Stimulated activated CD8-positive, alpha-beta memory T cell treated with anti-CD3 and anti-CD28 coated beads, Interleukin-2, amount 100 ng/mL, for 1 hour (primary cell): ENCODE measurements at places on chromosomes 16 and 17.
A peak's percentile ranks its signal among the peaks of the same experiment; 100 is the strongest.

DNA sequence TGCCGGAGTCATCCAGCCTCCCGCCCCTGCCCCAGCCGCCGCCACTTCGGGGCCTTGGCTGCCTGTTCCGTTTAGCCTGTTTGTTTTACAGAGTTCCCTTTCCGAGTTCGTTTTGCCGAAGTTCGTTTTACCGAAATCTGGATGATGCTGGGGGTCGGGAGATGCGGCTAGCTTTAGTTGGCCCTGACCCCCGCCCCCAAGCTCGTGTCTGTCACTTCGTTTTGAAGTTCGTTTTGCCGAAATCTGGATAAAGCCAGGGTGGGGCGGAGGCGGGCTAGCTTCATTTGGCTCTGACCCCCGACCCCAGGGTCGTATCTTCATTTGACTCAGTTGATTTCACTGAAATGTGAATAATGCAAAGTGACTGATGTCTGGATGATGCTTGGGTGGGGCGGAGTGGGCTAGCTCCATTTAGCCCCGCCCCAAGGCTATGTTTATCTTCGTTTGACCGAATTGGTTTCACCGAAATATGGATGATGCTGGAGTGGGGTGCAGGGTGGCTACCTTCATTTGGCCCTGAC is 591 bp downstream of the PSMD7 start:
- no peak for DNase-seq

- DNase-seq: no peak
These were observed 163.7 kb downstream of the MSI2 start for GRCh38 chr17:57419940-57420550.

GRCh38 chr17:76278952-76279741 is 14.0 kb downstream of the UBALD2 start:
- DNase-seq: peak; percentile 72

- DNase-seq: peak; percentile 26
These were observed 27.5 kb downstream of the GGA2 start for GRCh38 chr16:23482778-23483177.

DNA sequence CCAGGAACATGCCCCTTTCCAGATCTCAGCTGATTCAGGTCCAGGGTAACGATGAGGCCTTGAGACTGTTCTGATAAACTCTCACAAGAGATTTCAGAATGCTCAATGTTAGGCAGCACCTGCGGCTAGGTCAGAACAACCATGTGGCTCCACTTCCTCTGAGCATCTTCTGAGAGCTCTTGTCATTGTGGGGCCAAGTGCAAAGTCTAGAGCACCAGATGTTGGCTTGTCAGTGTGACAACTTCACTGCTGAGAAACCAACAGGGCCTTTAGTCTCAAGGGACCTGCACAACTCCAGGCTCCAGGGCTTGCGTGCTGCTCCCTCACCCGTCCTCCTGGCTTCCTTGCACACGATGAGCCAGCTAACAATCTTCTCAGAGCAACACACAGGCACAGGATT is 29.0 kb downstream of the FCSK start:
- no peak for DNase-seq

- DNase-seq: no peak
These were observed 4.0 kb upstream of the RAB11FIP4 start for GRCh38 chr17:31387438-31387837.

DNA sequence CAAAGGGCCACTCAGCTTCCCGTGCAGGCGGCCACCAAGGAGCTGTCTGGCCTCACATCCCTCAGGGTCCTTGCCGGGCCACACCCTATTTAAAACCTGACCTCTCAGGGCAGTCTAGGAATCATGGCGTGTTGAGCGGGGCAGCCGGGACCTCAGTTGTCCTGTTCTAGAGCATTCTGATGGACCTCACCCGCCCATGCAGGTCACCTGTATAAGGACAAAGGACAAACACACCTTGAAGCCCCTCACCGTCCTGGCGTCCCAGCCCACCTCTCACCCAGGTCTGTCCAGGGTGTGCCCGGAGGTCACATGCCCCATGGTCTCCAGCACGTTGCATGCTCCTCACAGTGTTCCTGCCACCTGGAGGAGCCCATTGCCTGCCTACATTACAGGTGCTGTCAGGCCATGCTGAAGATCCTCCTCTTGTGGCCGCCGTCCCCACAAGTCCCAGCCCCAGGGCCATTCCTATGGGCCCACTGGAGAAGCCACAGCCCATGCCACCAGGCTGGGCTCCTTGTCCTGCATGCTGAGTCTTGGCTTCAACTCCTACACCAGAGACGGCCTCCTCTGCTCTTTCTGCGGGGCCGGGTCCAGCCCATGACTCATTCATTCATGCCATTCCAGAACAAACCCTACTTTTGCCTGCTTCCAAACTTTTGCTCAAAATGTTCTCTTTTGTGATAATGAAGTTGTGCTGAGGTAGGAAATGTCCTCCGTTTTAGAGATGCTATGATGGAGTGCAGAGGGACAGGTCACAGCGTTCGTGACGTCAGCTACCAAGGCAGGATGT is 46.3 kb downstream of the PEMT start:
- DNase-seq: no peak

DNA sequence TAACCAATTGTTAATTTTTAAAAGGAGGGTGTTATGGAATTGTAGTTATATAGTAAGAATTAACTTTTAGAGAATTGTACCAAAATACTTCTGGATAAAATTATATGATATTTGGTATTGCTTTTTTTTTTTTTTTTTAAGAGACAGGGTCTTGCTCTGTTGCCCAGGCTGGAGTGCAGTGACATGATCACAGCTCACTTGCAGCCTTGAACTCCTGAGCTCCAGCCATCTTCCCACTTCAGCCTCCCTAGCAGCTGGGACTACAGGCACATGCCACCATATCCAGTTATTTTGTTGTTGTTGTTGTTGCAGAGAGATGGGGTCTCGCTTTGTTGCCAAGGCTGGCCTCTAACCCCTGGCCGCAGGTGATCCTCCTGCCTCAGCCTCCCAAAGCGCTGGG is 8.5 kb downstream of the ARSG start:
- DNase-seq: no peak

DNA sequence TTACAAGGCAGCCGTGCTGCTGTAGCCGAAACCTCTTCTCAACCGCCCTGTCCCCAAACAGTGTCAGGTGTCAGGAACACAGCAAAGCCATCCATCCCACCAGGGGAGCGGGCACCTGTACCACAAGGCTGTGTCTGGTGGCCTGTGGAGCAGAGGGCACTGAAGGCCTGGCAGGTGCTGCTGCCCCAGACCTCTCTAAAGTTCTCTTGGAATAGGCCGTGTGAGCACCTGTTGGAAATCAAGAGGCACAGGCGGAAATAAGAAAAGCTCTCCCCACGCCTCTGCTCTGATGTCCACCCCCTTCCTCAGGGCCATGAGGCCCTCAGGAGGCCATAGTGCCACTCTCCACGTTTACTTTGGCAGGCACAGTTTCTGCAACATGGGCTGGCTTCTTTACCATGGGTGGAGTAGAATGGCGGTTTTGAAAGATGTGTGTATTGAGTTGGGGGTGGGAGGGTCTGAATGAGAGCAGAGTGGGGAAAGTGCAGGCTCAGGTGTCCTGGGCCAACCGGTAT is 99.9 kb upstream of the ZNF750 start:
- DNase-seq: no peak

- DNase-seq: no peak
These were observed 6.2 kb downstream of the TMEM97 start for GRCh38 chr17:28325211-28325610.

GRCh38 chr17:57995076-57995956 is 7.3 kb upstream of the VEZF1 start:
- peak; percentile 10 for DNase-seq

GRCh38 chr16:86471896-86472295 is 38.4 kb upstream of the FOXF1 start:
- DNase-seq: no peak

- no peak for DNase-seq
These were observed 57.4 kb downstream of the ATP2C2 start for GRCh38 chr16:84425696-84426095.

DNA sequence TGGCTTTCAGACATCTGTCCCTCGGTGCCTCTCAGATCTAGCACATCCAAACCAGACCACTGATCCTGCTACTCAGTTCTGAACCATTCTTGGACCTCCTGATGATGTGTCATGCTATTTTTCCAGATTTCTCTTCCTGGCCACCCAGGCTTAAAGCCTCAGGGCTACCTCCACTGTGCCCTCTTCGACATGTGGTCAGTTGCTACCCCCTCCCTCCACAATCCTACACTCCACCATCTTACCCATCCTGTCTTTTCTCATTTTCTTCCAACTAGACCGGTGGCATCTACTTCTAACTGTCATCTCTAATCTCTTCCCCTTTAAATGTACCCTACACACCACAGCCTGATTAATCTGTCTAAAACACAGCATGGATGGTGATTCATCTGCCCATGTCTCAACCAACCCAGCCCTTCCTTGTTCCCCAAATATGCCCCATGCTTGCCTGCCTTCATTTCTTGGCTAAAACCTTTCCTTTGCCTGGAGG is 478.6 kb downstream of the SLC39A11 start:
- no peak for DNase-seq

- no peak for DNase-seq
These were observed 30.2 kb upstream of the ABCC3 start for GRCh38 chr17:50604513-50604912.

GRCh38 chr17:1997927-1998742 is 27.0 kb downstream of the RTN4RL1 start:
- no peak for DNase-seq

GRCh38 chr17:58377093-58377601 is 25.1 kb upstream of the SUPT4H1 start:
- no peak for DNase-seq

DNA sequence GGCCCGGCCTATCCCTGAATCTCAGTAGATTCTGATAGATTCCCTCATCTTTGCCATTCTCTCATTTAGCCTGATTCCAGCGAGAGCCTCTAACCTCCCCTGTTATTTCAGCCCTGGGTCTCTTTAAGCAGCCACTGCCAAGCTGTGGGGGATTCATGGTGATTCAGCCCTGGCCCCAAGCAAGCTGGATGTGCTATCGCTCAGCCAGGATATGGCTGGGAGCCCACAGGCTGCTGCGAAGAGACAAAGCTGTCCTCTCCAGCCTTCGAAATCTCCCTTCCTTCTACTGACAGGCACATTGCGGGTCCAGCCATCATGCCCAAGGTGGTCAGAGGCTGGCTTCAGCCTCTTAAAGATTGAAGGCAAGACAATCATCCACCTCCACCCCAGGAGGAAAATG is 394.1 kb downstream of the SOX9 start:
- DNase-seq: no peak

DNA sequence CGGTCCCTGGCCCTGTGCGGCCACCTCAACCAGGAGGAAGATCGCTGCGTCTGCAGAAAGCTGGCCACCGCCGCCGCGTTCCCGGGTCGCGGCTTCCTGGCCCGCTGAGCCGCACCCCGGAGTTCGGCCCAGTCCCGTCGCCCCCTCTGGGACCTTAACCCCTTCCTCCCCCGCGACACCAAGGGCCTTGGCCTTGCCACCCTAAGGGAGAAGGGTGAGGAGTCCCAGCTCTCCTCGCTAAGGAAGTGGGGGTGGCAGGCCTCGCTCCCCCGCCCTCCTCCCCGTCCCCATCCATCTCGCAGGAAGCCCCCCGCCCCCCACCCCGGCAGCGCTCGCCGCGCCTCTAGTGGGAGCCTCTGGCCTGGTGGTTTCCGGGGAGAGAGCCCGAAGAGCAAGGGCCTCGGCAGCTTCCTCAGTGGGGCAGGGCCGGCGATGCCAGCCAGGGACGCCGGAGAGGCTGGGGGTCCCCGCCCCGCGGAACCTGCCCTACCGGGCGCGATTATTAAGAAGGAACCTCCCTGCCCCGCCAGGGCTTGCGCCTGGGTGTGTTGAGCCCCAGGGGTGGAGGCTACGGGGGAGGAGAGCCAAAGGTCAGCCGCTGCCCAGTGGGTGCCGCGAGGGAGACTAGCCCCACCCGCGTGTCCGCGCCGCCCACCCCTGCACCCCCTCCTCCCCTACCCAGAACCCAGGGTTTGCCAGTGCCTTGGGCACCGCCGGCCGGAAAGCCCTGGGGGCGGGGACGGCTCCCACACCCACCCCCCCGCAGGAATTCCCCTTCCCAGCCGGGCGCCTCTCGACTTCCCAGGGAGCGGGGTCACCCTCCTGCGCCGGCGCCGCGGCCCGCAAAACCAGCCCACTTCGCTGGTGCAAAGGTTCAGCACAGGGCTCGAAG is 6.8 kb downstream of the CBX4 start:
- DNase-seq: no peak

- no peak for DNase-seq
These were observed 4.2 kb upstream of the CBX4 start for GRCh38 chr17:79843474-79843815.

DNA sequence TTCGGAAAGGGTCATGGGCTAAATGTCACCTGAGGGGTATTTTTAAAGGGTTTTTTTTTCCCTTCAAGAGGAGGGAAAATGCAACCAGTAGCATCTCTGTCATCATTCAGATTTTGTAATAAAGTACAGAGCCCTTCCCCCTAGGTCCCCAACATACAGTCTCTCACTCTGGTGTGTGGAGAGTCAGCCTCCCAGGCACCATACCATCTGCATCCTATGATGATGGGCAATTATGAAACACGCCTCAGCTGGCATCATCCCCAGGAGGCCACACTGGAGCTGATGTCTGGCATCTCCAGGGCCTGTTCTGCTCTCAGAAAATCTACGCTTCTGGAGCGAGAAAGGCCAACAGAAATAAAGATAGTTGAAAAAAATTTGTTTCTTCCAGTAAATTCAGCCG is 32.0 kb downstream of the TBX4 start:
- DNase-seq: no peak

GRCh38 chr17:73933871-73934270 is 269.6 kb upstream of the RPL38 start:
- no peak for DNase-seq

- no peak for DNase-seq
These were observed 13.0 kb upstream of the MPHOSPH6 start for GRCh38 chr16:82183004-82183397.
